Fibroblast of the aortic adventitia (primary cell): ENCODE measurements at places on chromosomes 3 and 15.

DNA sequence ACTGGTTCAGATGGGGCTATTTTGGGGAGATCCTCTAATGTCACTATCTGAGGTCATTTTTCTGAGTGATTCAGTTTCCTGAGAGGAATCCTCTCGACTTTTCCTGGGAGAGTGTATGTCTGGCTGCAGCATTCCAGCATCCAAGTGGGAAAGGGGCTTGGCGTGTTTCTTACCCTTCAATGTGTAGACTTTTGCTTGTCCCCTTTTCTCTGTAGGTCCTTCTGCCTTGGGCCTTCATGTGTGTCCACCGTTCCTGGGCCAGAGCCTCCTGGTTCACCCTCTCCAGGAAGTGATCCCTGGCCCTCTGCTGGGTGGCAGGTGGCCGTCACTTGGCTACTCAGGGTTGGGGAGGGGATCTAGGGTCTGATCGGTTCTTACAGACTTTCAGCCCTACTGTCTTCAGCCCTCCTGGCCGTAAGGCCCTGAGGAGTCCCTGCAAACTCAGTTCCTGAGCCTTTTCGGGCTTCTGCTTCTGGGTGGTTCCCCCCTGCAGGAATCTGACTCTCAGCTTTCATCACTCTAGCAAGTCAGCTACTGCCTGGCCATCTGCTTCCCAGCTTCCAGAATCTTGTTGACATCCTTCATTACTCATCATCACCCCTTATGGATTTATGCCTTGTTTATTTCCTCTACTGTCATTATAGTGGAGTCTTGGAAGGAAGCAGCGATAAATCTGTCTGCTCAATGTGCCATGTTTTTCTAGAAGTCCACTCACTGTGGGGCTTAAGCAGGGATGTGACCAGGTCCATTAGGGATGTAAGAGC, 36.5 kb downstream of the GOLGA6L10 start:
- DNase-seq: no peak

DNA sequence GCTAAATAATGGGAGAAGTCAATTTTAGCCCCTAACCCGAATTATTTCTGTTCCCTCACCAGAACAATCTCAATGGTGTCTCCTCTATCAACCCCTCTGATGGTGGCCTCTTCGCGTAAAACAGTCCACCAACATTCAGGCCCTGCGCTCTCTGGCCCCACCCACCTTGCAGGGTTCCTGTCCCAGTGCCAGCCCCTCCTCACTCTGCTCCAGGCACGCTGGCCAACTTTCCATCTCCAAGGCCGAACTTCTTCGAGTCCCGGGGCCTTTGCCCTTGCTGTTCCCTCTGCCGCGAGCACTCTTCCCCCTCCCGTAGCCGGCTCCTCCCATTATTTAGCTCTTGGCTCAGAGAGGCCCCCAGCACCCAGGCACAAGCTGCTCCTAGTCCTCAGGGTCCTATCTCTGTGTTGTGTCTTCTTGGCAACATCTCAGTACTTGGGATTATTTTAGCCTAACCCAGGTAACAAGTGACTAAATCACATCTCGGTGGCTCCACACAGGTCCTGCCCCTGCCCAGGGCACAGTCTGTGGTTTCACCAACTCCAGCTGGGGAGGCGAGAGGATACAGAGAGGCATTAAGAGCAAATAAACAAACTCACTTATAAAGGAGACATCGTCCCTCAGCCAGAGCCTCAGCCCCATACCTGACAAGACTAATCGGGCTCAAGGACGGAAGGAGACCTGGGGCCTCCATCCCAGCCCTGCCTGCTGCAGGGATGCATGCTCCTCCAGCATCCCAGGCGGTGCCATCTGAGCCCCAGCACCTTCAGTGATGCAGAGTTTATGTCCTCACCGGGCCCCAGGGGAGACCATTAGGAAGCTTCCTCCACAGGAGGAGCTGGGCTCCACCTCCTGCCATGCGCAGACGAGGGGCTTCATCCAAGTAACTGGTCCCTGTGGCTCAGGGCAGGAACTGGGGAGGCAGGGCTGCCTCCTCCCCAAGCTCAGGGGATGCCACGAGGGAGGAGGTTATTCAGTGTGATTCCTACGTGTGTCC, 19.7 kb upstream of the IQSEC1 start:
- DNase-seq: no peak

GRCh38 chr15:52020221-52021085, 1.4 kb downstream of the MAPK6 start:
- peak; percentile 61 for DNase-seq

DNA sequence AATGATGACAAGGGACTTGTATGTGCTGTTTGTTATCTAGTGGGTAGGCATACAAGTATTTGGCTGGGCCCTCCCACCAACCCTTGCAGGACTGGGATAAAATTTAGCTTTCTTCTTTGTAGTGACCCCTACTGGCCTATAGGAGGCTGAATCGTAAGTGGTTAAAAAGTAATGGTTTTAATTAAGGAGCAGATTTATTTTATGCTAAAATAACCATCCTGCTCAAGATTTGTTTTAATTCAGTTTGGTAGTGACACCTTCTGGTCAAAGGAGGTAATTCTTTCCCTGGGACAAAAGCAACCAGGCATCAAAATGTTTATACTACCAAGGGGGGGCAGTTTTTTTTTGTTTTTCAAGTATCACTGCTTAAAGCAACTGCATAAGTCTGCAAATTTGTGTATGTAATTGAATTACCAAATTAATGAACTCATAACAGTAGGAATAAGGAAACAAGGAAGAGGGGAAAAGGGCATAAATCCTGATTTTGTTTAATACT, 70.7 kb downstream of the TOP2B start:
- DNase-seq: peak; percentile 88

DNA sequence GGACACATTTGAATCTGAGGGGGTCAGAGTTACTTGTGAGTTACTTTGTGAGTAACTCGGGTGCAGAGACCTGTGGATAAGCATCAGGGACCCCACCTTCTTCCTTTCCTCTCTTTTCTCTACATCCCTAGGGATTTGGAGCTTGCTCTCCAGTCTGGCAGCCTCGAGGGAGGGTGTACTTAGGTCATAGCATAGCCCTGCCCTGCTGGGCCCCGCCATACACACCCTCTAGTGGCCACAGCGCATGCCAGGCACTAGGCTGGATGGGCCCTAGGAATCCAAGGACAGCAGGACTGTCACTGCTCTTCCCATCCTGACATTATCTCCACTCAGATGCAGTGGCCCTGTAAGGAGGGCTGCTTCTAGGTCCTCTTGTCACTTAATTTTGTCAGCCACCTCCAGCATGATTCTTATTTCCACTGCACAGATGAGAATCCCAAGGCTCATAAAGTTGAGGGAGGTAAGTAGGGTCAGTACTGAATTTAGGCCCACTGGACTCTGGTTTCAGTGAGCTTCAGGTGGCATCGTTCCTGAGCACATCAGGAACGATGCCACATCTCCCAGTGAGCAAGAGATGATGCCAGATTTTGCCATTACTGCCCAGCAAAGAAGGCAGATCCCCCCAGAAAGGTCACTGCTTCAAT, 3.6 kb upstream of the SMAD6 start:
- DNase-seq: peak; percentile 82

- no peak for DNase-seq
These were observed 242.1 kb upstream of the TLE3 start for GRCh38 chr15:70339571-70340493.

DNA sequence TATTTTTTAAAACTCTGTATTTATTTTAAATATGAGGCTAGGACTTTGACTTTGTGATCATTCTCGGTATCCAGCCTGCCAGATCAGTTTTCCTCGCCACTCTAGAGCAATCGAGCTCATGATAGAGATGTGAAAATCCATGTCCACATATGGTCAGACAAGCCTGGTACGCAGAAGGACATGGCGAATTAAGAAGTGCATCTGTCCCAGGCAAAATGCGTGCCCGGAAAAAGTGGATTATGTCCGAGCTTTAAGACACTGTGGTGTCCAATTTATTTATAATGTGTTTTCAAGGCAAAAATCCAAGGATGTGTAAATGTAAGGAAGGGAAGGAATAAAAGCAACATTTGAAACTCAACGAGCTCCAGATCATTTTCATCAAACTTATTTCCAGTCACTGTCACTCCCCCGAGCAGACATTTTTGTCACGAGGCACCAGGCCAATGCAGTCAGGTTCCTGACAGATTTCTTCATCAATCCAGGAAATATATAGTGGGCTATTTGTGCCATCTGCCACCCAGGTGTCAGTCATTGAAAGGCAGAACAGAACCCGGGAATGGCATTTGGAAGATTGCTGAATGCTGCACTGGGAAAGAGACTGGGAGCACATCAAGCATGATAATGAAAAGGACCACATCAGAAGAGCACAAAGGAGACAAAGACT, 825.7 kb downstream of the SQOR start:
- DNase-seq: no peak

DNA sequence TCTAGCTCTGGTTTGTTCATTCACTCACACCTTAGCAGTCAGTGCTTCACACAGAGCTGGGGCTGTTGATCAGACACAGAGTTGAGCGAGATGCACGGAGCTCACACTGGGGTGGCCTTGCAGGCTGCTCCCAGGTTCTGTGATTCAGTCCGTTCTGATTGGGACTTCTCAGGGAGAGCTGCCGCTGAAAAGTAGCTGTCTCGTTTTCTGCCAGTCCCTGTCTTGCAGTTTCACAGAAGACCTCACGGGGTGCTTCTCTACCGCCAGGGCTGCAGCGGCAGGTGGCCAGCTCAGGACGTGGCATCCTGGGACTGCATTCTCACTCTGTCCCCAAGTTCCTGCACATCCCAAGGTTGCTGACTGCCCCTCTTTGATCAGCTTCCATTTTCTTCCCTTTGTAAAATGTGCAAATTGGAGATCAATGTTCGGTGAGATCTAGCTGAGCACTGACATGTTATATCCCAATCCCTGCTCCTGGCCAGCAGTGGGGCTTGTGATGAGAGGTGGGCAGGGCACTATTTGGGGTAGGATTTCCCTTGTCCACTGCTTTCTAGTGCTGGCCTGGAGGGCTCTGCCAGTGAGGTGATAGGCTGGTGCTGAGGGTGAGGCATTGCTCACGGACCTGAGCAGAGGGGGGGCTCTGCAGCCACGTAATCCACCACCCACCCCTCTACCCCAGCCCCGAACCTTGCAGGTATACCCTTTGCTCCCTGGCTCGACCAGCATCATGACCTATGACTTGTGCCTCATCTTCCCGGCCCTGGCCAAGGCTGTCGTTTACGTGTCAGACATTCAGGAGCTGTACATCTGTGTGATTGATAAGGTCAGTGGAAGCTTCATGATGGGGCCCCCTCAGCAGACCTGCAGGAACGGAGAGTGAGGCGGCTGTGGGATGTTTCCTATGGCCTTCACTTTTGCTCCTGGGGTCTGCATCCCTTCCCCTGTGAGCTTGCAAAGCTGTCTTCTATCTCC, 5.3 kb upstream of the TXNRD3 start:
- no peak for DNase-seq

- no peak for DNase-seq
These were observed 140.4 kb upstream of the CCDC54 start for GRCh38 chr3:107236655-107237337.

- DNase-seq: peak; percentile 56
These were observed 146.2 kb downstream of the KLF13 start for GRCh38 chr15:31472636-31473384.

GRCh38 chr15:80072285-80072994, 13.0 kb downstream of the ZFAND6 start:
- peak; percentile 93 for DNase-seq

- DNase-seq: no peak
These were observed 87.4 kb downstream of the CRYGS start for GRCh38 chr3:186456731-186457191.

DNA sequence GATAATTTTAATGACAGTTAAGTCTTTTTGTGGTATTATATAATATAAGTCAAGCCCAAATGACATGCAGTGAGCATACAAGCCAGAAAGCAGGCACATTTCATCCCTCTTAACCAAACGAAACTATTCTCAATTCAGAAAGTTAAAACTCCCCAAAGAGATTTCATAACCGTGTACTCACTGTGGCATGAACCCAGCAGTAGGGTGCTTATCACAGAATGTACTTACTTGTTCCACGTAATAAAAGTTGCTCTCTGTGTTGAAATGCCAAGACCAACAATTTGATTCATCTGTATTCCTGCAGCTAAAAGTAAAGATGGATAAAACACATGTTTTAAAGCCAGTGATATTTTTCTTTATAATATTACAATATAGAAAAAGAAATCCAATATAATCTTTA, 12.1 kb downstream of the GK5 start:
- peak; percentile 97 for DNase-seq

DNA sequence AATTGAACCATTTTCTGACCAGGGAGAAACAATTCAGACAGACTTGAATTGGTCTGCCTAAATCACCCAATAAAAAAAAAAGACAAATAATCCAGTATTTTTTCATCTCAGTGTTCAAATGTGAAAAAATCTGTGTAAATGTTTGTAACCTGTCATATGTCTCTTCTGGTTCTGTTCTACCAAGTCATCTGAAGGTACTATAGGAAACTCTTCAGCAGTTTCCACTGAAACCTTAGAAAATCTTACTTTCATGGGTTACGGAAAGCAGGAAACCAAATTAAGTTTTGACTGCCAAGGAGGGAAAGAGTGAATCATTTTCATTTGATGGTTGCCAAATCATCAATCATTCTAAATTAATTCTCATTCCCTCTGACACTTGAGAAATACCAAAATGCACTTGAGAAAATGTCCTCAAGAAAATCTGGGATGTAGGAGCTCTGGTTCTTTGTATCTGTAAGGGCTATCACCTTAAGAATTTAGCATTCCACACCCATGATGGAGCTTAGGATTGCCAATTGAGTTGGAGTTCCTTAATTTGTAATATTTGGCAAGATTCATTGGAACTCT, 278.2 kb upstream of the KCNH8 start:
- DNase-seq: no peak

DNA sequence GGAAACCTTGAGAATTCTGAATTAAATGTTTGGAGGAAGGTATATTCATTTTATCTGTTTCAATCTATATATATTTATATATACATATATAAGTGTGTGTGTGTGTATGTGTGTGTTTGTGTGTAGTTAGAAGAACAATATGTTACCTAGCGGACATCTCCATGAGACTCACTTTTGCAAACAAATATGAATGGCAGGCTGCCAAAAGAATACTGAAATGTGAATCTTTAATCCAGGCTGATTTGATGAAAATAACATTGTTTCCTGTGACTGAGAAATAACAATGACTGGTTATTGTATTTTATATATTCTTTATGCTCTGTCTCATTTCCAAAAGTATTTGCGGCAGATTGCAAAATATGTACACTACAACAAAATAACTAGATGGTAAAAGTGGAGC, 255.5 kb upstream of the TGFBR2 start:
- DNase-seq: no peak

- no peak for DNase-seq
These were observed 123.0 kb downstream of the PTPRG start for GRCh38 chr3:61684386-61684785.

DNA sequence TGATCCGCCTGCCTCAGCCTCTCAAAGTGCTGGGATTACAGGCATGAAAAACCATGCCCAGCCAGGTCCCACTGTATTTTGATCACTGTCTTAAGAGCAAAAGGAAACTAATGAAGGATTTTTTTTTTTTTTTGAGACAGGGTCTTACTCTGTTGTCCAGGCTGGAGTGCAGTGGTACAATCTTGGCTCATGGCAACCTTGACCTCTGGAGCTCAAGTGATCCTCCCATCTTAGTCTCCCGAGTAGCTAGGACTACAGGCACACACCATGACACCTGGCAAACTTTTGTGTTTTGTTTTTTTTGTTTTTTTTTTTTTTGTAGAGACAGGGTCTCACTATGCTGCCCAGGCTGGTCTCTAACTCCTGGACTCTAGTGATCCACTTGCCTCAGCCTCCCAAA, 6.4 kb downstream of the EMC3 start:
- DNase-seq: no peak

GRCh38 chr3:129476586-129476985, 36.6 kb downstream of the IFT122 start:
- no peak for DNase-seq
